ENCODE measurements at places on chromosomes 3 and 15. TPM values are rescaled to one million over a fixed set of nuclear protein-coding genes. Genes with fewer than 3 reads are reported as not detected.

Gene OIP5
- total RNA-seq, result 16.1 TPM

Gene MITF
- 0.07 TPM for total RNA-seq

Gene IL16
- 42.8 TPM for total RNA-seq

Gene LTK
- total RNA-seq, result 0.25 TPM

Gene ANKRD34C
- total RNA-seq, result not detected

Gene AGBL1
- 0.14 TPM for total RNA-seq

Gene DNAJC17
- total RNA-seq, result 48.0 TPM

Gene CGNL1
- not detected for total RNA-seq

- no peak overlapping the region for H3K4me3 ChIP-seq
- no peak overlapping the region for H3K27ac ChIP-seq
These were observed 212.4 kb upstream of the ADAMTS9 start for GRCh38 chr3:64900156-64900555.

- no peak overlapping the region for H3K4me3 ChIP-seq
- H3K4me1 ChIP-seq, result no peaks in the 10 kb centered on the region
- no peaks in the 10 kb centered on the region for H3K27me3 ChIP-seq
- H3K36me3 ChIP-seq, result no peaks in the 10 kb centered on the region
- H3K27ac ChIP-seq, result no peak overlapping the region
These were observed 1072.1 kb downstream of the PLOD2 start for GRCh38 chr3:145088917-145089316.

DNA sequence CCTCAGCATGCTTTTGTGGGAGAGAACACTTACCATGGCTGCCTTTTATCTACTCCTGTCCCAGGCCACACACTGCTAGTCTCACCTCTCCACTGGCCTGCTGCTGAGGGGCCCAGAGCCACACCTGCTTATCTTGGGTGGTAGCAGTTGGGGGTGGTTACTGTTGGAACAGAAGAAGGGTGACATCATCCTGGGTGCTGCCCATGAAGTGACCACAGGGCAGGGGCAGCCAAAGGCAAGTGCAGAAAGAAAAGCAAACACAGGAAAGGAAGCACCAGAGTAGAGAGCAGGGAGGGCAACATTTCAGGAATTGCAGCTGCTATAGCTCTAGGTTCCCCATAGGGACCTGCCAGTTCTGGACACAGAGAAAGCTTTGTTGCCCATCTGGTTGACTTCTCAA, 345.2 kb downstream of the VPS13C start:
- no peaks in the 10 kb centered on the region for H3K4me1 ChIP-seq
- H3K36me3 ChIP-seq, result no peaks in the 10 kb centered on the region
- H3K4me3 ChIP-seq, result no peak overlapping the region
- no peak overlapping the region for H3K27ac ChIP-seq
- DNase-seq, result no peak

- H3K4me1 ChIP-seq, result no peaks in the 10 kb centered on the region
- no peak for DNase-seq
- H3K27ac ChIP-seq, result no peak overlapping the region
- H3K27me3 ChIP-seq, result no peaks in the 10 kb centered on the region
These were observed 526.4 kb upstream of the DPPA4 start for GRCh38 chr3:109863701-109864100.

GRCh38 chr3:38039899-38040261, 872 bp downstream of the DLEC1 start:
- peaks cover 8% of the 10 kb centered on the region for H3K36me3 ChIP-seq
- peak overlapping the region; percentile 66 for H3K4me3 ChIP-seq
- peaks cover 6% of the 10 kb centered on the region for H3K27me3 ChIP-seq
- peak overlapping the region; percentile 10 for H3K27ac ChIP-seq
- peak; percentile 52 for DNase-seq

GRCh38 chr3:182710557-182711157, 82.6 kb upstream of the ATP11B start:
- H3K27ac ChIP-seq, result no peak overlapping the region
- no peak overlapping the region for H3K4me3 ChIP-seq

DNA sequence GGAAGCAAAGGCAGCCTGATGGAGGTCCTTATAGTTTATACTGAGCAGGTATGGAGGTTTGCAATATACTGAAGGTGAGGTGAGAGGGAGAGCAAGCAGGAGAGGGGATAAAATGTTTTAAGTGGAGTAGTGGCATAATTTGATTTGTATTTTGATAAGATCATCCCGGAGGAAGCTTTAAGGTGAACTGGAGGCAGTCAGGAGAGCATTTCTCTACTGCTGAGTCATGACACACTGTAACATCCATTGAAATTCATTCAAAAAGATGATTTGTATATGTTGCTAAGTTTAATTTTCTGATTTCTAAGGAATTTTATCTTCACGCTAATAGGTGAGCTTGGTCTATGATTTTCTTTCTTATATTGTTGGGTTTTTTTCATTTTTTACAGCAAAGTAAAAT, 81.4 kb downstream of the SERPINI1 start:
- H3K4me3 ChIP-seq, result no peak overlapping the region
- no peaks in the 10 kb centered on the region for H3K4me1 ChIP-seq
- H3K36me3 ChIP-seq, result no peaks in the 10 kb centered on the region
- no peak for DNase-seq

- peak within 1 kb of the TSS; percentile 86 for H3K27ac ChIP-seq
- H3K36me3 ChIP-seq, result peaks cover 27% of the 10 kb centered on the region
- H3K4me3 ChIP-seq, result peak within 1 kb of the TSS; percentile 92
- H3K4me1 ChIP-seq, result peaks cover 37% of the 10 kb centered on the region
- H3K27me3 ChIP-seq, result no peaks in the 10 kb centered on the region
- DNase-seq, result peak; percentile 70
These were observed at the start of gene ST6GAL1 for GRCh38 chr3:186930143-186930640. Gene ST6GAL1, plus strand, starts transcription at chr3:186930526. Its CDS starts 112,178 bp downstream, at chr3:187042704.
